Common myeloid progenitor, CD34-positive (primary cell): ENCODE measurements at places on chromosomes 3 and 15.

- DNase-seq: no peak
Observed at GRCh38 chr15:80026754-80027153, 32.7 kb upstream of the ZFAND6 start.

DNA sequence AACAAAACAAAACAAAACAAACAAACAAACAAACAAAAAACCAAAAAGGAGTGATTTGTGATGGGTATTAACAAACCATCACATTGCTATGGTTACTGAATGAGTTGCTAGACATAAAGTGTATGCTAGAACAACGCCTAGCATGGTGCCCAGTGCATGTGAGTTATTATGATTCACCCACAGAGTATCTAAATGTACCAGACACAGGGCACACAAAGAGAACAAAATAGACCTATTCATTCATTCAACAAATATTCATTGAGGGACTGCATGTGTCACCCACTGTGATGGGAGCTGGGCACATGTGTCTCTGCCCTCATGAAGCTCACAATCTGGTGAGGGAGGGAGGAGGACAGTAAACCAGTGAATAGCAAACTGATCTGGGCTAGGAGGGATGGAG lies 11.6 kb upstream of the ACAN start:
- DNase-seq: no peak

DNA sequence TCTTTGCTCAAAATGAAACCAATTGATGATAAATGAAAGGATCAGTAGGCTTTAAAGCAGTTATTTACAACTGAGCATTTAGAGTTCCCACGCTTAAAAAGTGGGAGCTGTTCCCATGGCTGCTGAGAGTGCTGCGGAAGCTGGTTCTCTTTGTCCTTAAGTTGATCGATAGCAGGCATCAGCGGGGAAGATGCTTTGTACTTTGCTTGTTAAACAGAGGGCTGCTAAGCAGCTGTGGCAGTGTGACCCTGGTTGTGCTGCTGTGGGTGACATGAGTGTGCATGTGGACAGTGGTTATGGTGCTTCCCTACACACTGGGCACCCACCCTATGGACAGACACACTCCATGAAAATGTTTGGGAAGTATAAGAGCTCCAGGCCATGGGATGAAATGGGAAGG lies 96.3 kb downstream of the PTPRG start:
- no peak for DNase-seq

DNA sequence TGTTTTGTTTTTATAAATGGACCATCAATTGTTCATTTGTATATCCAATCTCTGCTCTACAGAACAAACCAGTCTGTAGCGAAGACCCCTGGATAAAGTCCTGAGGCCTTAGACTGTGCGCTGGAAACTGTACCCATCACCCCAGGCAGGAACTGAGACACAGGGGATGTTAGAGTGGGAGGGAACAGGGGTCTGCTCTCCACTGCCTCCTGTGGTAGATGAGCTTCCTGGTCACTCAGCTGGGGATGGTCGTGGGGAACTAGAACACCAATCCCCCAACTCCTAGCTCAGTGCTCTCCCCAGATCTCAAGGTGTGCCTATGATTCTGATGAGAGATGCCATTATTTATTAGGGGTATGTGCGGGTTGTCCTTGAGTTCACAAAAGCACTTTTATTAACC lies 340.2 kb upstream of the IGF1R start:
- no peak for DNase-seq

GRCh38 chr3:29494305-29495036 lies 213.6 kb downstream of the RBMS3 start:
- DNase-seq: no peak

DNA sequence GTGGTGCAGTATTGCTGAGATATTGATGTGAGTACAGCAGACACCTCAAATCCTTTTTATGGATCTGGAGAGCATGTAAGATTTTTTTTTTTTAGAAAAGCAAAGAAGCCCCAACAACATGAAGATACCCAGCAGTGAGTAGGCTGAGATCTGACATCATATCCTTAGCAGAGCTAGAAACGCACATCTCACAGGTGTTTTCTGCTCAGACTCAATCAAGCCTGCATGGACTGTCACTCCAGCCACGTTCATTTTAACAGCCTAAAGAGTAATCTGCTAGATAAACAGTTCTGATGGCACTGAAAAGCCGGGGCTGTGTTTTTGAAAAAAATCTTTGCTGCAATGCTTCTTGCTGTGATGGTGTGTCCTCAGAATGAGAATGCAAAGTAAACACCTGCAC lies 544.2 kb downstream of the FGF12 start:
- no peak for DNase-seq

DNA sequence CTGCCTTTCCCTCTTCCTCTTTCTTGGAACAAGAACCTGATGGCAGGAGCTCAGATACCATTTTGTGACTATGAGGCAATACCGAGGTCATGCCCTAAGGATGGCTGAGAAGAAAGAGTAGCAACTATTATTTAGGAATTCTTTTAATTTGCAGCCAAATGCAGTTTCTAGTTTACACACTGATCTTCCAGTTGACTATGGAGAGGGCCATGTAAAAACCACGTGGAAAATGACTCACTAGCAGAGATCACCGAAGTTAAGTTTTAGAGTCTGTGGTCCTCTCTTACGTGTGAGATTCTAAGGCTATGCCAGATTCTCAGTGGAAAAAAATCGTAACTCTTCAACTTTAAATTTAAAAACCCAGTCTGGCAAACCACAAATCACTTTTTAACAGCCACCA lies 7.8 kb downstream of the BNC1 start:
- no peak for DNase-seq

DNA sequence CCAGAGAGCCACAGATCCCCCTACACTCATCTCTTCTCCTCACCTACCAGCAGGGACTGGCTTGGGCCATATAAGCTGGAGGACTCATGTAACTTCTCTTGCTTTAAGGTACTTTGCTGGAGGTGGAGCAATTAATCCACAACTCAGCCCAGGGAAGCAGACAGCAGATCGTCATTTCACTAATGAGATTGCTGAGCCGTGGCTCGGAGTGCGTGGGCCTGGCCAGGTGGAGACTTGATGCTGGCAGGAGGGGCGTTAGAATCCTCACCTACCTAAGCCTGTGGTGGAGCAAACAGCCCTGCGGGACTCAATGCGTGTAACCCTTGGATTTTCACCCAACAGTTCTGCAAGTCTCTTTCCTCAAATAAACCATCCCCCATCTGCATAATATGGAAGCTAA lies 253.2 kb downstream of the RORA start:
- DNase-seq: no peak

DNA sequence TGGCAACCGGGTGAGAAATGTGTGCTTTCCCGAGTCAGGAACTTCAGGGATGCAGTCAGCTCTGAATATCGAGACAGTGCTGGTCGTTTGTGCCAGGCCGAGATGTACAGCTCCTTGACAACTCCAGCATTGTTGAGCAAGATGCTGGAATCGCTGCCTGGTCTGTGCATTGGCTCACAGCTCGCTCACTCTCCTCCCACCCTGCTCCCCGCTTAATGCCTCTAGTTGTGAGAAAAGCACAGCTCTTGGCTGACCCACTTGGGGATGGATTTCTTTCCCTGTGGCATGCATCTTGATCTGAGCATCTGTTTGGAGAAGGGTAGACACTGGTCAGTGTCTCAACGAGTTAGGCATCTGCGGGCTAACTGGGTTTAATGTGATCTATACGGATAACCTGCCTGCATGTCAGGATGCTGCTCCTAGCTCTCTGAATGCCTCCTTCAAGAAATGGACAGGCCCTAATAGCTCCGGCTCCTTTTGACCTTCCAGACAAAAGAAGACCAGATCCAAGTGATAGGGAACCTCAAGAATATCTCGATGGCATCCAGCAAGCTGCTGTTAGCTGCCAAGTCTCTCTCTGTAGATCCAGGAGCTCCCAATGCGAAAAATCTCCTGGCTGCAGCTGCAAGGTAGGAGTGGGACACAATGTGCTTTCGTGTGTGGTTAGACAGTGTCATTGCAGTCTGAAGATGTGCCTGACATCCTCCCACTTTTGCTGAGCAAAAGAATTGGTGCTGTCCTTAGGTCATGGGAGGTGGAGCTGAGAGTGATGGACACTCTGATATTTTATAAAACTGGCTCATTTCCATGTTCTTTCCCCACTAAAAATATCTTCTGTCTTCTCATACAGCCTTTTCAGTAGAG lies 302.2 kb upstream of the TPM1 start:
- no peak for DNase-seq

- no peak for DNase-seq
Observed at GRCh38 chr15:71143373-71144310, 28.4 kb downstream of the THSD4 start.

- DNase-seq: no peak
Observed at GRCh38 chr15:76108021-76108723, 48.4 kb downstream of the TMEM266 start.

- peak; percentile 28 for DNase-seq
Observed at GRCh38 chr15:76333720-76334437, 2.7 kb upstream of the ISL2 start.

DNA sequence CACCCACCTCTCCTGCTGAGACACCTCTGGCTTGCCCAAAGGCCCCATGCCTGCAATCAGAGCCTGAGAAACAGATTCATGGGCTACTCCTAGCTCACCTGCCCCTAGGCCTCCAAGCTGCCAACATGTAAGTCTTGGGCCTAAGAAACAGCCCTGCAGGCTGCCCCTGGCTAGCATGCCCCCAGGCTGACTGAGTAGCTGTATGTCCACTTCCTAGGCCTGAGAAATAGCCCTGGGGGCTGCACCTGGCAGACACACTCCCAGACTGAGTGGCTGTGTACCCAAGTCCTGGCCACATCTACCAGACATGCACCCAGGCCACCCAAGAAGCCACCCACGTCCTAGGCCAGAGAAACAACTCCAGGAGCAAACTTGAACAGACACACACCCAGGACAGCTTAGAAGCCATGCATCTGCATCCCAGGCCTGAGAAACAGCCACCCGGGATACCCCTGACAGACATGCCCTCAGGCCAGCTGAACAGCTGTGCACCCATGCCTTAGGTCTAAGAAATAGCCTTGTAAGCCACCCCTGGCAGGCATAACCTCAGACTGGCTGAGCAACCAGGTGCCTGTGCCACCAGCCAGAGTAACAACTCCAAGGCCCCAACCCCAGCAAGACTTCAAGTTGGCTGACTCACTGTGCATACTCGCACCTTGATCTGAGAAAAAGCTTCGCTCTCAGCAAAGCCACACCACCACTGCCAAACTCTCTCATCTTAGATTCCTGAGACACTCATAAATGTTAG lies 12.0 kb upstream of the NRG4 start:
- DNase-seq: no peak

GRCh38 chr3:197835509-197835908 lies 44.5 kb downstream of the LRCH3 start:
- DNase-seq: no peak

DNA sequence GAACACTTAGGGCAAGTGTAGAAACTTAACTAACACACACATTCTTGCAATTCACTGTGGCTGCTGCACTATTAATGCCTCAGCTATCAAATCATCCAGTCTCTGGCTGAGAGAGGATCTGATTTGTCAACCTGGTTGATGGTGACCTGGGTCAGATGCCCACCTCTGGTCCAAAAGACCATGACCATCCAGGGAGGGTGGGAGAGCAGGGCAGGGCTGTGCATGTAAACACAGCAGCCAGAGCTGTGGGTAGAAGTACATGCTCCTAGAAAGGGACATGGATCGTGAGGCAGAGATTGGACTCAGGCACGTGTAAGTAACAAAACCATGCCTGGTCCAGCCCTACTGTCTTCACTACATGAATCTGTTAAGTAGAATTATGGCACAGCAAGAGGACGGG lies 17.3 kb downstream of the MESD start:
- no peak for DNase-seq

DNA sequence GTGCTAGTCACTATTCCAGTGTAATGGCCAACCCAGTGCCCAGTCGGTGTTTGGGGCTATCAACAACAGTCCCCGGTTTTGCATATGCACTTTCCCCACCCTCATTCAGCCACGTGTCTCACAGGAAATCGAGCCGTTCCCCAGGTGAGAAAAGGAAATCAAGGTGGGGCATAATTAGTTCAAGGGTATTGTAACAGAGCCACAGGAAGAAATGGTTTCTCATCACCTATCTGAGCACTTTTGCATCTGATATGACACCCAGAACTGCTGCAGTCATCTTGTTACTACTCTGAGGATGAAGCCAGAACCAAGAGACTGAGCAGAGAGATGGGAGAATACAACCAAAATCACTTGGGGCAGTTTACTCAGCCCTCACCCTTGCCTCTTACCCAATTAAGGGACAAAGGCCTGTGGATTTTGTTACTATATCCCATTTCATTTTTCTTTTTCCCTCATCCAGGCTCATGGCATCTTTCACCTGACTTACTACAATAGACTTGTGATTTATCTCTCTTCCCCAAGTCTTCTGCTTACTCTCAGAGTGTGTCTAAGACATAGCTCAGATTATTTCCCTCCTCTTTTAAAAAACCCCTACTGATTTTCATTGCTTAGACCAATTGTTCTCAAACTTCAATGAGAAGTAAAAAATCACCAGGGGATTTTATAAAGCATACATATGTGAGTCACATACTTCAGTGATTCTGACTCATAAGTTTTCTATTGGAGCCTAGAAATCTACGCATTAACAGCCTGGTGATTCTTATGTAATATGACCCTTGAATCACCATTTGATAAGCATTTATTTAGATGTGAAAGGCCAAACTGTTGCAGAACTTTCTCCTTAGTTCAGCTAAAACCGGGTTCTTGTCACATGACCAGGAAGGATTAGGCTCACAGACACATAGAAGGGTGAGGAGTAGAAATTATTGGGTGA lies 40.5 kb downstream of the TRAT1 start:
- DNase-seq: no peak

DNA sequence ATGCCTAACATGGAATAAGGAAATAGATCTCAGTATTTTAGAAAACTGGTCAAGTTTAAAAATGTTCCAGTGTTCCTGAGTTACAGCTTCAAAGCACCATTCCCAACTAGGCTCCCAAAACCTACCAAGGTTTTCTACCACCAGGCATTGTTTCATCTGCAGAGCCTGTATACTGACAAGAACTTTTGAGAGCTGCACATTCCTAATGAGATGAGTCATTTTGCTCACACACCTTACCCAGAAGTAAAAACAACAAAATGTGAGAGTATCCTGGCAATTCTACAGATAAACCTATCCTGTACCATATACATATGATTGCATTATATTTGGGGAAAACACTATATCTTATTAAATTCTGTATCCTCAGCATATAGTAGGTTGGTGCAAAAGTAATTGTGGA lies 90.7 kb downstream of the ATP8B4 start:
- no peak for DNase-seq
